ENCODE measurements at places on chromosomes 5 and 9.
A peak's percentile ranks its signal among the peaks of the same experiment; 100 is the strongest.

- no peak for DNase-seq
Observed at GRCh38 chr5:158288272-158288657, 429.3 kb upstream of the CLINT1 start.

- DNase-seq = peak; percentile 45
Observed at GRCh38 chr9:83583151-83584014, 39.6 kb upstream of the IDNK start.

GRCh38 chr9:91659529-91660495, 236.2 kb upstream of the NFIL3 start:
- DNase-seq = no peak

DNA sequence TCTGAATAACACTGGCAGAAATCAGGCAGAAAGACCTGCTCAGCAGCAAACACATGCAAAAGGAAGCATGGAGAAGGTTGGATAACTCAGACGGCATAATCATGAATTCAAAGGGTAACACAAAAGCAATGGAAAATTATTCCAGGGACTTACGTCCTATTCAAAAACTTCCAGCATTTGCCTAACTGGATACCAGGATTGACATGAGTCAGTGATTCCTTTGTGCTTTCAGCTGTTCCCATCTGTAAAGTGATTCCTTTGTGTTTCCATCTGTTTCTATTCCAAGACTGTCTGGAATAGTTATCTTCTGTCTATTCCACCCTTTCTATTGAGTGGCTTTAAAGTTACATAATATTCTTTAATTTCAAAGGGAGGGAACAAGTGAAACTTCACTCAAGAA, 1361.7 kb upstream of the CDH9 start:
- no peak for DNase-seq

GRCh38 chr5:175195698-175196656, 248.0 kb downstream of the DRD1 start:
- no peak for DNase-seq

DNA sequence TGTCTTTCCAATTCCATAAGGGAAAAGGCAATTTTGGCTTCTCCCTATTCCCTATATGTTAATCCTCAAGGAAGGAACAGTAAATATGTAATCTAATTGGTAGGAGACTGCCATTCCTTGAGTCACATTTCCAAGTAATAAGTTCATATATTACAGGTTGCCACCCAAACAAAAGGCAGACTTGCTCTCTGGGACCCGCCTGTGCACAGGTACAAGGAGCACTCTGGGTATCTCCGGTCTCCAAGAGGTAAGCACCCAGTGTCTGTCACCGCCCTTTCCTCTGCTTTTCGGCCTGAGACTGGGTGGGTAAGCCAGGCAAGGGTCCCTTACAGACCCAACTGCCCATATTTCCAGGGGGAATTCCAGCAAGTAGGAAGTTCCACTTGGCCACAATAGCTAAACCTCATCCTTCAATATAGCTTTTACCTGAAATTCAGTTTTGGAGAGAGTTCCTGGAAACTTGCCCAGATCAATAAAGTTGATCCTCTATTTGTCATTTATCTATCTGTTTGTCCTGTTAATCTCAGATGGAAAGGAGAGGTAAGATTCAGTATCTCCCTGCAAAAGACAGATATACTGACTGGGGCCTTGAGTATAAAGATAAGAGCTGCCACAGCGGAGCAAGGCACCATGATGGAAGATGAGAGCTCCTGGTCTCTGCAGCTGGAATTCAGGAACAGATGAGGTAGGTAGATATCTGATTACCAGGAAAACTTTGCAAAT, 81.8 kb downstream of the SUSD1 start:
- DNase-seq = no peak

DNA sequence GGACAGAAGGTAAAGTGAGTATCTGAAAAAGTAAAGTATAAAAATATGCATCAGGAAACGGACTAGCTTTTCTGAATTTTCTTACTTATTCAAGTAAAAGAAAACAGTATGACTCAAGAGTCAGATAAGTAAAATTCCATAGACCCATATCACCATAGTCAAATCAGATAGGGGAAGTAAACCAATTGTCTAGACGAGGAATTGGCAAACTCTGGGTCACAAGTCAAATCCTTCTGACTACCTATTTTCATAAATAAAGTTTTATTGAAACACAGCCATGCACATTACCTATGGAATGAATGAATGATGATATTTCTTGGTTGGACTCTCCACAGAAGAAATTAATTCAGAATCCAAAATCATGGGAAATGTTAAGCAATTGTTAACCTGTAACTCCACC, 59.1 kb upstream of the TMC1 start:
- DNase-seq = no peak

DNA sequence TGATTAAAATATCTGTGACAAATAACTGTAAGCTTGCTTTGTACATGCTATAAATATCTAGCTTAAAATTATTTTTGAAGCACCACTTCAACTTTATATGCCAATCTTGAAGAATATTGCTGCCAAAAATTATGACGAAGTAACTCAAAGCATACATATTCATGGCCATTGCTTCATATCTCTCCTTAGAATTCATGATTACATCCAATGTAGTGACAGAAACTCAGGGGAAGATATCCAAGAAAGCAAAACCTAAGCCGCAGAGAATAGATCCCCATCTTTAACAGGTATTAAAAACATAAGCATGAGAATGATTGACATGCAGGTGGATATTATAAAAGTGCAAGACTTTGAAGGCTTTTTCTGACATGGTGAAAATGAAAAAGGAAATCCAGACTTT, 100.8 kb upstream of the PLPPR1 start:
- no peak for DNase-seq

DNA sequence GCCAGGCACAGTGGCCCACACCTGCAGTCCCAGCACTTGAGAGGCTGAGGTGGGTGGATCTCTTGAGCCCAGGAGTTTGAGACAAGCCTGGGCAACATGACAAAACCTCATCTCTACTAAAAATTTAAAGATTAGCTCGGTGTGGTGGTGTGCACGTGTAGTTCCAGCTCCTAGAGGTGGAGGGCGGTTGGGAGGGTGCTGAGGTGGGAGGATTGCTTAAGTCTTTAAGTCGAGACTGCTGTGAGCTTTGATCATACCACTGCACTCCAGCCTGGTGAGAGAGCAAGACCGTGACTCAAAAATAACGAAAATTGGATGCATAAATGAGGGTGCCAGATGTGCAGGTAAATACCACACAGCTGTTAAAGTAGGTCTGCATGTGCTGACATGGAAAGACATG, 39.3 kb upstream of the TDRD7 start:
- DNase-seq = no peak

GRCh38 chr5:81948349-81948748, 23.5 kb upstream of the ATG10 start:
- DNase-seq = no peak

DNA sequence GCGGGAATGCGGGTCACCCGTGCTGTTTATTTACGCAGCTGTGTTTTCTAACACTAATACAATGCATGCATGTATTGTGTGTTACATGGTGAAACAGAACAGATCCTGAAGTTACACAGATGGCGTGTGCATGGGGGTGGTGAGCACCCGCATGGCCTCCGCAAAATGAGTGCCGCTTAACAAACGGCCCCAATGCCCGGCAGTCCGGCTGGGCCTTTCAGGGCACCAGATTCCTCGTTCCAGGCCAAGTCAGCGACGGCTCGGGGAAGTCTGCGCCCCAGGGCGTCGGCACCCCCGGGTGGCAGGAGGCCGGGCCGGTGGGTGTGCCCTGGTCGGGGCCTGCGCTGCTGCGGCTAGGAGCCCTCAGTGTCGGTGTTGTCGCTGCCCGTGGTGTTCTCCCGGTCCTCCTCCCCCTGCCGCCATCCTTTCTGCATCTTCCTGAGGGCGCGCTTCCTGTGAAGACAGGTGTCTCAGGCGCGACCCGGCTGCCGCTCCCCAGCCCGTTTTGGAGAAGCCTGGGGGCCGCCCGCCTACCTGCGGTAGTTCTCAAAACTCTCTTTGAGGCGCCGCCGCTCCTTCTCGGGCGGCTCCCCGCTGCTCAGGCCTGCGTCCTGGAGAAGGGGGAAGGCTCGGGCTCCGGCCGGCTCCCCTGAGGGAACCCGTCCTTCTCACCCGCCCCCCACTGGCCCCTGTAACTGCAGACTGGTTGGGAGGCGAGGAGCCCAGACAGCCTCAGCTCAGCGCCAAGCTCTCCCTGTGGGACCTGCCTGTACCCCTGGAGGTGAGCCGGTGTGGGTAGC, 605 bp upstream of the DNLZ start:
- DNase-seq = no peak
